ENCODE measurements at places on chromosomes 7 and 10.

DNA sequence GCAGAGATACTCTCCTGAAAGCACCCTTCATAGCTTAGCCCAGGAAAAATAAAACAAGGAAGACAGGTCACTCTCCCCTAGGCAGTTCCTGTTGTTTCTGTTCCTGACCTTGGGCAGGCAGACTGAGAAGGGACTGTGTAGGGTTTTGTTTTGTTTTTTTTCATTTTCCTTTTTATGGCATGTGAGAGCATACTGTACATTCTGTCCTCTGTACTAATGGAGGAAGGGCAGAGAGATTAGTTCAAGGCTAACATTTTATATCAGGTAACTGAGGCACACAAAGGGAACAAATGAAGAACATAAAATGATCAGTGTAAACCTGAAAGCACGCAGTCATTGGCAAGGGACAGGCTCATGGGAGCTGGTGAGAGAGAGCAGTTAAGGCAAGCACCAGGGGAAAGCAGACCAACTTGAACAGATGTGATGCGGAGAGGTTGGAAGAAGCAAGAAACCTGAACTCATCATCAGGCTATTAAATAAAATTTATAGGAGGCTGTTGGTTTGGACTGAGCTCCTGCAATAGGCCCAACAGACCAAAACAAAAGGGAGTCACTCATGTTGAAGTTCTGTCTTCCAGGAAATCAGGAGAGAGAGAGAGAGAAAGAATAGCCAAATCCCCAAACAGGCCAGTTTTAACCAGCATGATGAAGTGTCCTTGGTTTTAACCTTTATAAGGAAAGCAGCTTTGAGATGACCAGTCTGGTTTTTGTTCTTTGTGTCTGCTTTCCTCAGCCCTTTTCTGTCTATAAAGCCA lies 34.1 kb upstream of the PDCD4 start:
- no peak for DNase-seq

DNA sequence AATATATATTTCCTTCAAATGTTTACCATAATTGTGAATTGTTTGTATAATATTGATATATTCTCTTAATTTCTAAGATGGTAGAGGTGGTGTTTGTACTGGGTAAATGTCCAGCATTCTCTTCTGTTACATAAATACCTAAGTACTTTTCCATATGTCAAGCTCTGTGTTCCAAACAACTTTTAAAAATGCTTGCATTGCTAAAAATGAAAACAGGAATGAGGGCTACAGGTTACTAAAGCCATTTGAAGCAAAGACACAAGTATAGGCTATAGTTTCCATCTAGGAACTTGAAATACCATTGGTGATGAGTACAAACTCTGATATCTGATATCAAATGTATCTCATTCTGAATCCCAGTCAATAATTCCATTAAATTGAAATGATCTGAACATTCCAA lies 233.6 kb upstream of the SORCS1 start:
- DNase-seq, result no peak

DNA sequence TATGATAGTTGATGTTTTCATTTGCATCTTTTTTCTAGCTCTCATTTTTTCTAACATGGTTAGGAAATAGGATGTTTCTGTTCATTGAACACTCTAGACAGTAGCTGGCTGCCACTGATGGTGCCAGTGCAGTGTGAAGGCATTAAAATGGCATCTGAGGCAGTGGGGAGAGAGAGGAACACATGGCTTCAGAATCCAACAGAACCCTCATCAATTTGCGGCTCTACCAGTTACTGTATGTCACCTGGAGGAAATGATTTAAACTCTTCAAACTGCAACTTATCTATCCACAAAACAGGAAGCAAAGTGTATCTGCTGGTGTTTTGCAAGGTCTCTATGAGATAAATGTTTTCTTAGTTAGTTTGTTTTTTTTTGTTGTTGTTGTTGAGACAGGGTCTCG lies 305.2 kb upstream of the PRKCQ start:
- no peak for DNase-seq

DNA sequence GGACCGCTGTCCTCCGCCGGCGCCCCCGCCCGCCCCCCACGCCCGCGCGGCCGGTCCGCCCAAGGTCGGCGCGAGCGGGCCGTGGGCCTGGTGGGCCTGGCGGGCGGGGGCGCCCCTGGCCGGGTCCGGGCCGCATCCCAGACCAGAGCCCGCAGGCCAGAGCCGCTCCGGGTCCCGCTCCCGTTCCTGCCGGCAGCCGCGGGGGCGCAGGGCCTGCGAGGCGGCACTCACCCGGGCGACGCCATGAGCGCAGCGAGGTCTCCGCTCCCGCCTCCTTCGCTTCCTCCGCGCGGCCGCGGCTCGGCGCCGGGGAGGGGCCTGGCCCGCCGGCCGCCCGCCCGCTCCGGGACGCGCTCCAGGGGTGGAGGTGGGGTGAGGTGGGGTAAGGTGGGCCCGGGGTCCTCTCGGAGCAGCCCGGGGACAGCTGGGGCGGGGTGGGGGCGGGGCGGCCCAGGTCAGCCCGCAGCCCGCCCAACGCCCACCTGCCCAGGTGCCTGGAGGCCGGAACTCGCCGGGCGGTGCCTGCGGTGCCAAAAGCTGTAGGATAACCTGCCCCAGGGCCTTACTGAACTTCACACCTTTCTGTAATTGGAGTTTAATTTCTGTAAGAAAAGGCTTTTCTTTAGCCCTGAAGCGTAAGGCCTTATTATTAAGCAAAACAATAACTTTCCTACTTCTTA lies at the start of gene URGCP:
TSS of gene URGCP (minus strand) at position 266 of the 680 bp plus-strand sequence. CDS start at position 245, 21 bp downstream.
- no peak for DNase-seq

DNA sequence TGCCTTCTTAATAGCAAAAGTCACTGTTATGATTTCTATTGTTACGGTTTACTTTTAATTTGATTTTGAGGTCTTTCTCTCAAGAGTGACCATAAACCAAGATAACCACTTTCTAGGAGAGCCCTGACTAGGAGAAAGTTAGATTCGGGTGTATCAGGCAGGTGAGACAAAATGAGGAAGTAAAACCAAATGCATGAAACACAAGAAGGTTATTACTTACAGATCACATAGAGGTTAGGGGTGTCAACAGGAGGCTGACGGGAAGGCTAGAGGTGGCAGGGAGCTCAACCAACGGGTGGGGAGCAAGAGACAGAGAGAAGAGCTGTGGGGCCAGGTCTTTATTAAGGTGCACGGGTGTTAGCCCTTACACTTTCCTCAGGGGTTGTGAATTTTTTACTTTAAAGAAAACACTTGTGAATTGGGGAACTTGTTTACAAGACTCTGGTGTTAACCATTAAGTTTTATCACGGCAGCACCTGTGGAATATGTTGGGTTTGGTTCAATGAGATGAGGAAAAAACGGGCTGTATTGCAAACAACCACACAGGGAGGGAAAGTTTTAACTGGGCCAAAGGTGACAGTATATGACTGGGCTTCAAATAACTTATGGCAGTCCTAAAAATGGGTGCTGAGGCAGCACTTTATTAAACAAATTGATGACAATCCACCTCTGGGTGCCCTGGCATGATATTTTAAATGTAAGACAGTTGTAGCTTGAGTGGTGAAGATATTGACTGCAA lies 154.9 kb downstream of the SDHAF3 start:
- DNase-seq, result no peak

DNA sequence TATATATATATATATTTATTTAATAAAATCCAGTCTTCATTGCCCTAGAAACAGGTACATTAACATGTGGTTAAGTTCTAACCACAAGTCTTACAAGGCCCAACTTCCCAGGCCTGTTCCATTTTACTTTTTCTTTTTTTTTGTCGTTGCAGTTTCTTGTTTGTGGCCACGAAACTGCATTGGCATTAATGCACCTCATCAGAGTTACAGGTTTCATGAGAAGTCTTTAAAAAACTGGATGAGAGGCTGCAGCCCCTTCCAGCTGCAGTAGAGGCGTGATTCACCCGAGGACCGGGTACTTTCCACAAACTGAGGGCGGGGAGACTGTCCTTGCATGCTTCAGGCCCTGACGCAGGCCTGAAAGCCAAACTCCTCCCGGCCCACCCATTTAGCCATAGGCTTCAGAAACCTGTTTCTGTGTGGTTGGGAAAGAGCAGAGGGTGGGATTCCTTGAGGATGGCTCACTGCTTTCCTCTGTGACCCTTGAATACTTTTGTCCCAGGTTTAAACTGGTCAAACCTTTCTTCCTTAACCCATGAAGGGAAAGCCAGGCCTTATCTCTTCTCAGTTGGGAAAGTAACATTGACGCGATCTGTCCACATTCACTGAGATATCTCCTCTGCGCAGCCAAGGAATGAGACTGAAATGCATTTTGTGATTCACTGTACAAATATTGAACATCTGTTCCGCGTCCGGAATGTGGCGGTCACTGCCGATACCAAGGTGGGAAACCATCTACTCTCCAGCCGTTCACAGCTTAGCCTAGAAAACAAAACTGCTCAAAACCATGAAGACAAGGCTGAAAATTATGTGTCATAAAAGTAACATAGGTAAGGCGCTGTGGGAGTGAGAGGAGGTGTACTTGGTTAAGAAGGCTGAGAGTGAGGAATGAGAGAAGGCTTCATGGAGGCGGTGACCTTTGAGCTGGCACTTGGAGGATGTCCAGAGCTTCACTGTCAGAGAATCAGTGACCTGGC lies 311.7 kb downstream of the GATA3 start:
- no peak for DNase-seq

- DNase-seq, result no peak
These were observed 23.4 kb upstream of the DPYSL4 start for GRCh38 chr10:132163278-132163765.

DNA sequence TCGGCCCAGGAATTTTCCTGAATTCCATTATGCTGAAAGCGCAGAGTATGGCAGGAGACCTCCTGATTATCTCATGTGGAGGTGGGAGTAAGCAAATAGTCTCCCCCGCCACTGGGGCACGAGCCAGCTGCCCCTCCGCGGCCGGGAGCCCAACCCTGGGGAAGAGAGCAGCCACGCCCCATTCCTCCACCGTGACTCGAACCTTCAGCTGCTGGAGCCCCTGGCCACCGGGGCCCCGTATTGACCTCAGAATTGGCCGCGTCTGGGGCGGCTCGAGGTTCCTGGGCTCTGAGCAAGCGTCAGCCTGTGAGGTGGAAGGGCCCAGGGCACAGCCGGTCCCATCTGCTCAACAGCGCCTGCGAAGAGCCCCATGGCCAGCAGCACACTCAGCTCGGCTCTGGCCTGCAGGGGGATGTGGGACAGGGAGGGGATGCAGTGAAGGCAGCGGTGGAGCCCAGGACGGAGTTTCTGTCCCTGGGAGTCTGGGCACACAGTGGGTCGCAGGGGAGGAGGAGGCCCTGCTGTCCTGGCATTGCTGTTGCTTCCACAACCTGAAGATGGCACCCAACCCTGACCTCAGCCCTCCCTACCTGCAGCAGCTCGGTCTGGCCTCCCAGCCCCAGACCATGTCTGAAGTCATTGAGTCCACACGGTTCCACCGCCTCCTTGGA lies 97.8 kb downstream of the CHST15 start:
- peak; percentile 87 for DNase-seq

DNA sequence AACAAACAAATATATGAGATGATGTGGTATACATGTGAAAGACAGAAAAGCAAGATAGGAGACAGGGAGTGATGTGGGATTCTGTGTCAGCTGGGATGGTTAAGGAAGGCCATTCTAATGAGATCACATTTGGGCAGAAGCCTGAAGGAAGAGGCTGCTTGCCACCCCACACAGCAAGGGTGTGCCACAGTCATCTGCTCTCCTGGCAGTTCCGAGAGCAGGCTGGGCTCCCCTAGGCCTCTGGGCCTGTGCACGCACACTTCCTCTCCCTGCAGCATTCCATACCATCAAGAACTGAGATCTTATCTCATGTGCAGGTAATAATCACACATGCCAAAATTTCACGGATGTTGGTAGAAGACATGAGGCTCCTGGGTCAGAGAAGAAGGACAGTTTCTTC lies 43.1 kb downstream of the SYPL1 start:
- DNase-seq, result peak; percentile 13

Measured in fibroblast of mammary gland (primary cell).